NCI-H1105 (cell line): ENCODE measurements at places on chromosomes 16 and 17.
A peak's percentile ranks its signal among the peaks of the same experiment; 100 is the strongest.

DNA sequence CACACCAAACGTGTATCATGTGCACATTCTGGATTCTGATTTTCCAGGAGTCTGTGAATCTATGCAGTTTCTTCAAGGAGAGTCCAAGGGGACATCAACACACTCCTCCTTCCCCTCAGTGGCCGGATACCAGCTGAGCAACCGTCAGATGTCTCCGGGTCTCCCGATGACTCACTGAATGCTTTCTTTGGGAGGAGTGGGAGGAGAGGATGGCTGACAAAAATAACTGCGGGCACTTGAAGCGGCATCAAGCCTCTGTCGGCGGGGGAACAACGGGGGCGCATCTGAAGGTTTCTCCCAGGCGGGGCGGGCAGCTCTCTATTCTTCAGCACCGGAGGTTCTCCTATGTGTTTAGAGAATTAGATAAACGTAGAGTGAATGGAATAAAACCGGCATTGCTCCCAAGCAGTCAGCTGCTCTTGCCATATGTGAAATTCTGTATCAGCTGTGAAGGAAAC, 24.6 kb upstream of the LRRC75A start:
- DNase-seq = no peak

GRCh38 chr16:4275861-4276260, 3.0 kb upstream of the TFAP4 start:
- DNase-seq = no peak

DNA sequence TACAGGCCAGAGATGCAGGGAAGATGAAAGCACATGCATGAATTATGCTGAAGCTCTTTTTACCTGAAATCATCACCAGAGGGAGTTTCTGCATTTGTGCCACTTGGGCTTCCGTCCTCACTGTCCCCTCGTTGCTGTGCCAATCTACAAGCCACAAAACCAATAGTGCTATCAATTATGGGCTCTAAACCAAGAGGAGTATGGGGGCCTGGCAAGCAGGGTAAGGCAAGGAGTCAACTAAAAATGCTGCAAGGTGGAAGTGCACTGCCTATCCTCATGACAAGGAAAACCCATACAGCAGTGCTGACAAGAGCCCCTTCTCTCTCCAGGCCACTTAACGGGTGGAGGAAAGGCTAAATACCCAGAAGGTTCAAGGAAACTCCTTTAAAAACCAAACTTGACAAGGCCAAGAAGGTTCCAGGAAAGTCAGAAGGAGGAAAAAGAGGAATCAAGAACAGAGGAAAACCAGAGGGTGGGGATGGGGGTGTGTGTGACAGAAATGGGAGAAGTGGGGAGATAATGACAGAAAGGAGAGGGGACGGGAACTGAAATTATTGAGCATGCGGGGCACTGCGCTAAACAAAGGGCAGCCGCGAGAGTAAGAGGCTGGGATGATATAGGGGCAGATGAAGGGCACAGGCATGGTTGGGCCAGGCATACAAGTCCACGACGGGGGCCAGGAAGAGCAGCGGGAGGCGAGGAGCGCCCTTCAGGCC, 674 bp downstream of the C17orf75 start:
- peak; percentile 8 for DNase-seq

- DNase-seq = no peak
Measured at GRCh38 chr16:31537362-31538242, 9.9 kb downstream of the AHSP start.

- no peak for DNase-seq
Measured at GRCh38 chr17:41657176-41657754, 31.4 kb upstream of the EIF1 start.

DNA sequence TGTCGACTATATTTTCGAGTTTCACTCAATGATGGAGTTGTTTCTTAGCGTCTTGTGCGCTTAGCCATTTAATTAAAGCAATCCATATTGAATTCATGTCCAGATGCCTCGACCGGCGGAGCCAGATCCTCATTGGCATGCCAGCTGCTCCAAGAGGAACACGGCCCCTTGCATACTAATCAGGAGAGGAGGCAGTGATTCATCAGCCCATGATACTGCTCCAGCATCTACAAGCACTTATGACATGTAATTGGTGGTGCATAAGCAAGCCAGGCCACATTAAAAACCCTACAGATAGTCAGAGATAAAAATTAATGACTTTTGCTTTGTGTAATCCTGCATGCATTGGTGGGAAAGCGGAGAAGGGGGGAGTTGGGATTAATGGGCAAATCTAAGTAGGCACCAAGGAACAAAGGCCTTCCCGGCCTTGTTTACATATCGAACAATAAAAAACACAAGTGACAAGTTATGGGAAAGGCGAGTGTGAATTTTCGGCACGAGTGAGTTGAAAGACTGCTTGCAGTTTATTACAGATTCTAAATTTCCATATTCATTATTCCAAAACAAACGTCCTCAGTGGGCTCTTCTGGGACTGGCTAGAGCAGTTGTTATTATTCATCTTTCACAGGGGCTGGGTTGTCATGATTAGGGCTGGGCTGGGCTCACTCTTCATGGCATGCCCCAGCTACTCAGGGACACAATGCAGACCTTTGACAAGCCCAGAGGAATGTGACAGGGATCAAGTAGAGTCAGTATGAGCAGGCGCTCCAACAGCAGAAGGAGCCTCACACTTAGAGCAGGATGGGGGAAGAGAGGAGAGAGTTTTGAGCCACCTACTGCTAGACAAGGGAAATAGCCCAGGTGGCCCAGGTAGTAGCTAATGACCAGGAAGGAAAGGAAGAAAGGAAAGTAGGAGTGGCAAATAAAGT, 281.7 kb upstream of the ZFHX3 start:
- peak; percentile 29 for DNase-seq

- DNase-seq = no peak
Measured at GRCh38 chr17:50976951-50977472, 110.9 kb upstream of the TOB1 start.

GRCh38 chr16:10558746-10559641, 21.4 kb downstream of the EMP2 start:
- DNase-seq = no peak

GRCh38 chr16:83113317-83113716, 486.5 kb downstream of the CDH13 start:
- peak; percentile 1 for DNase-seq

DNA sequence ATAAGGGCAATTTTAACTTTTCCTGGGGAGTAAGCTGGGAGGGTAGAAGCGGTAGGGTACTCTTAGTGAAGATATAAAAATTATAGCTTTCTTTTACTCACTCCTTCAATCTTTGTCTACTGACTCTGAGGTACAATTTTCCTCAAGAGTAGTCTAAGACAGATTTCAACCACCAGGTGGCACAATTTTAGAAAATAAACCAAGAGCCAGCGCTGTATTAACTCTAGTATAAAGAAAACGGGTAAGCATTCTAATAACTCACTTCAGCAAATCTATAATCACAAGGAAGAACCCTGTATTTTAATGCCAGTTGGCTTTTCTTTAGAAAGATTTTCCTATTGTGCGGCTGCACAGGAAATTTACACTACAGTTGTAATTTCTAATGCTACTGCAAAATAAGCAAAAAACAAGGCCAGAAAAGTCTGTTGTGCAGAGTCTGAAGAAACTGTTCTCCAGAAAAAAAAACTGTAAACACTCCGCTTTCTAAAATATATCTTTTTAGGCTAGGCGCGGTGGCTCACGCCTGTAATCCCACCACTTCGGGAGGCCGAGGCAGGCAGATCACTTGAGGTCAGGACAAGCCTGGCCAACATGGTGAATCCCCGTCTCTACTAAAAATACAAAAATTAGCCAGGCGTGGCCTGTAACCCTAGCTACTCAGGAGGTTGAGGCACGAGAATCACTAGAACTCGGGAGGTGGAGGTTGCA, 1.9 kb downstream of the CMC2 start:
- peak; percentile 47 for DNase-seq

DNA sequence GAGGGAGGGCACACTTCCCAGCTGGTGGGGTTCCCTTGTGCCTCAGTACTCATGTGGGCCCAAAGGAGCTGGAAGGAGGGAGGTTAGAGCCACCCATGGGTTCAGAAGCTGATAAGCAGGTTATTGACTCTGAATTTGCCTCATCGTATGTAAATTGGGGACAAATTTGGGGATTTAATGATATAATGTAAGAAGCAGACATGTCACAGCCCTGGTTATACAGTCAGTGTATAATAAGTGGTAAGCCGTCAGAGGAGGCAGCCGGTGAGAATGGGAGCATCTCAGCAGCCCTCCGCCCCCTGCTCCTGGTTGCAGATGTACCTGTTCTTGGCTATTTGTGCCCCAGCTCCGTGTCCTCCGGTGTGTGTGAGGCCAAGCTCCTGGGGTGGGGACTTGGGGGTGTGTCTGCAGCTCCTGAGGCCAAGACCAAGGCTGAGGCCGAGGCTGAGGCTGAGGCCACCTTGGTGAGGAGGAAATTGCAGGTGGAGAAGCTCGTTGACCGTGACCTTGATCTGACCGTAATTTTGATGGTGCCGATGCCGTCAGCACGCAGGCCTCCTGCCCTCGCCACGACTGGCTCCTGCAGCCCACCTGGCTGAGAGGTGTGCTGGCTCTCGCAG, 288.1 kb downstream of the SEC14L1 start:
- DNase-seq = no peak
